Thymus (tissue), 14 donors: ENCODE measurements at places on chromosomes 4 and X. TPM values are rescaled to one million over a fixed set of nuclear protein-coding genes. Genes with fewer than 3 reads are reported as not detected.

GRCh38 chrX:135410861-135411627 lies 10.7 kb upstream of the SMIM10L2A start:
- no peaks in the 10 kb centered on the region for H3K36me3 ChIP-seq
- no peak for DNase-seq
- no peaks in the 10 kb centered on the region for H3K27me3 ChIP-seq

- H3K4me1 ChIP-seq = no peaks in the 10 kb centered on the region
- H3K27ac ChIP-seq = no peak overlapping the region
- DNase-seq = no peak
- no peak overlapping the region for H3K4me3 ChIP-seq
Measured at GRCh38 chrX:70762285-70762684, 146.2 kb downstream of the TEX11 start.

Gene SLC49A3
- total RNA-seq = 1.2 TPM

DNA sequence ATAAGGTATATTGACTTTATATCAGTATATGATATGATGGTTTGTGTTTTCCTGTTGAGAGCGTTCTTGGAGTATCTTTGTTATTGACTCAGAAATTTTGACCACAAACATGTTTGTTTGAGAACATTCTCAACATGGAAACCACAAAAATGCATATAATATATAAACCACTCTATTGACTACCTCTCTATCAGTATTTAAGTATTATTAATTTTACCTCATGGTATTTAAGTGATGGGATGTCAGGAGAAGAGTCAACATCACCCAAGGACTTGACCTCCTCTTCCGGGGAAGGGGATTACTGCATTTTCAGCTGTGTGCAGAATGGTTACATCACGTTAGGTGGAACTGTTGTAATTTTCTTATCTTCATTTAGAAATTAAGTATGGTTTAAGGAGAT lies 54.3 kb upstream of the PUDP start:
- H3K36me3 ChIP-seq = no peaks in the 10 kb centered on the region
- H3K27me3 ChIP-seq = no peaks in the 10 kb centered on the region
- H3K4me3 ChIP-seq = no peak overlapping the region
- no peak for DNase-seq
- H3K4me1 ChIP-seq = no peaks in the 10 kb centered on the region
- H3K27ac ChIP-seq = no peak overlapping the region

GRCh38 chrX:109270580-109271484 lies 211.1 kb downstream of the GUCY2F start:
- DNase-seq = no peak
- no peaks in the 10 kb centered on the region for H3K27me3 ChIP-seq
- H3K27ac ChIP-seq = no peak overlapping the region
- no peaks in the 10 kb centered on the region for H3K4me1 ChIP-seq

Gene SMIM43
- 0.24 TPM for total RNA-seq

Gene HGFAC
- 0.19 TPM for total RNA-seq

Gene RAB28
- total RNA-seq = 14.6 TPM

Gene C4orf51
- total RNA-seq = not detected

Gene DCAF8L2
- not detected for total RNA-seq

- no peak overlapping the region for H3K4me3 ChIP-seq
- no peak overlapping the region for H3K27ac ChIP-seq
- no peaks in the 10 kb centered on the region for H3K4me1 ChIP-seq
- DNase-seq = no peak
Measured at GRCh38 chrX:134735015-134735414, 76.7 kb upstream of the PLAC1 start.

DNA sequence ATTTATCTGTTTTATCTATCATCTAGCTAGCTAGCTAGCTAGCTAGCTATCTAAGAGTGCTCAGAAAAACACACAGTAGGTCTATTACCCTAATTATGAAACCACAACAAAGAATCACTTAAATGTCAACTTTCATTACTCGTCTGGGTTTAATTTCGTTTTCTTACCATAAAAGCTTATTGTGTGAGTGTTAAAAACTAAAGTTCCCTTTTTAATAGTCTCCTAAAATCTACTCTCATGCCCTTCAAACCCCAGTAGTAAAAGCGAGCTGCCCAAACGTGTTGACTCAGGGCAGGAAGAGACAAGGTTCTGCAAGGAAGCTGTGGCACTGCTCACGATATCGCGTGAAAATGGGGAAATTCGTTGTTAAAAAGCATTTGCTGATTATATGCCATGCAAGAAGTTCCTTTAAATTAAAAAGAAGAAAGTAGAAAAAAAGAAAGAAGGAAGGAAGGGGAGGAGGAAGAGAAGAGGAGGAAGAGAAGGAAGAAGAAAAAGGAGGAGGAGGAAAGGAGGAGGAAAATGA lies 595 bp downstream of the MBNL3 start:
- no peaks in the 10 kb centered on the region for H3K27me3 ChIP-seq
- peak; percentile 39 for DNase-seq
- H3K4me3 ChIP-seq = peak overlapping the region; percentile 69
- H3K27ac ChIP-seq = no peak overlapping the region

- no peak for DNase-seq
- no peaks in the 10 kb centered on the region for H3K27me3 ChIP-seq
- H3K4me1 ChIP-seq = no peaks in the 10 kb centered on the region
- H3K36me3 ChIP-seq = no peaks in the 10 kb centered on the region
Measured at GRCh38 chr4:69727926-69728325, 32.5 kb downstream of the SULT1B1 start.

DNA sequence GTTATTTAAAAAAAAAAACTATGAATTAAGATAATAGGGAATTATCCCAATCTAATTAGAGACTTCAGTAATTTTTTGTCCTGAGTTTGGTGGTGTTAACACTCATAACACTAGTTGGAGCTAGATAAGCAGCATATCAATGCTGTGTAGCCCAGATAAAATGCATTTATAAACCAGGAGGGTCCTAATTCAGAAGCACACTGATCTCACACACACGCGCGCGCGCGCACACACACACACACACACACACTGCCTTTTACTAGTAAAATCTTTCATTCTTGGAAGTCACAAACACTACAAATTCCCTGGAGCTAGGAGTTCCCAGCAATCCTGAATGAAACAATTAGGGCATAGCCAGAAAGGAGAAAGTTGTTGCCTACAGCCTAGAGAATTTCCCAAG lies 3.2 kb downstream of the UNC5C start:
- DNase-seq = no peak
- no peak overlapping the region for H3K4me3 ChIP-seq
- no peaks in the 10 kb centered on the region for H3K36me3 ChIP-seq
- H3K4me1 ChIP-seq = peaks cover 15% of the 10 kb centered on the region
- peaks cover 53% of the 10 kb centered on the region for H3K27me3 ChIP-seq
